ENCODE measurements at places on chromosomes 5 and 9.
A peak's percentile ranks its signal among the peaks of the same experiment; 100 is the strongest.

DNA sequence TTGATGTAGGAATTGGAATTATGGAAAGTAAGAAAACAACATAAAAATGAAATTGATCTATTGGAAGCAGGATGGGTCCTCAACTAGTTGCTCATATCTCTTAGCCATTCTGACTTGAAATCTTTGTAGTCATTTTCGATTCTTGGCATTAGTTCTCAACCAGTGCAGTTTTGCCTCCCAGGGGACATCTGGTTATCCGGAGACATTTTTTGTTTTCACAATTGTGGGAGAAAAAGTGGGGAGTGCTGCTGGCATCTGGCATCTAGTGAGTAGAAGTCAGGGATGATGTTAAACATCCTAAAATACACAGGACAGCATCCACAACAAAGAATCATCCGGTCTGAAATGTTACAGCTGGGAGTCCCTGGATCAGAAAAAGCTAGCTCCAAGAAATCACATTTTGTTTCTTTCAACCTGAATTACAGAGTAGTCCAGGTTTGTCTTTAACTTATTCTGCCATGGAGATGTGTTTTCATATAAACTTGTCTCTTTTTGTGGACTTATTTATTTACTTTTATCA is 74.9 kb downstream of the FBXL7 start:
- peak; percentile 28 for DNase-seq

GRCh38 chr9:27181381-27181780 is 72.4 kb downstream of the TEK start:
- DNase-seq, result no peak

- no peak for DNase-seq
Observed at GRCh38 chr9:137227853-137228505, 677 bp downstream of the RNF224 start.

- DNase-seq, result no peak
Observed at GRCh38 chr5:145975001-145975360, 38.6 kb downstream of the SH3RF2 start.

DNA sequence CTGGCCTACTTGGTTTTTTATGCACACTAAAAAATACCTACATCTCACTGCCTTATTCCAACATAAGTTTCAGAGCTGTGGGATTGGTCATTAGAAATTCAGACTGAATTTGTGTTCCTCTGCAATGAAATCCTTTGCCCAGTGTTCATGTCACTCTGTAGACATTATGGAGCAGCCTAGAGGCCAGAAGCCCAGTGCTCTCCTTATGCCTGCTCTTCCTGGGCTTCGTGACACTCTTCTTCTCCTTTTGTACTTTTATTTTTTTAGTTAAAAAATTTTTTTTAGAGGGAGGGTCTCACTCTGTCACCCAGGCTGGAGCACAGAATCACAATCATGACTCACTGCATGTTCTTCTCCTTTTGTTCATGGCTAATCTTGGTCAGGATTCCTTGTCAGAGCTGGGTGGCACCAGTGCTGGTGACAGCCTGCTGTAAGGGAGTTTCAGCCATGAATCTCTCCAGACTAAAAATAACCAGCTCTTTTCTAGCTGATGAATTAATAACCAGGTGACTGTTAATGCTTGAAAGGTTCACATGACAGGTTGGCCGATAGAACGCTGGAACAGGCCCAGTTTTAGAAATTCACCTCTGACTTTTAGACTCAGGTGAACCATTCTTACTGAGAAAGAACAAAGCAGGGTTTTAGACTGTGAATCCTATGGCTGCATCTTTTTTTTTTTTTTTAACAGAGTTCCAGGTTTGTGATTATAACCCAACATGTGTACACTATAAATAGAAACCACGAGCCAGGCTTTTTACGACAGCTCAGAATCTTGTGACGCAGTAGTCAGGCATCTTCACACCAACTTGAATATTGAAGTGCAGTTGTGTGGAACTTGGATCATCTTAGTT is 34.1 kb upstream of the C5orf47 start:
- no peak for DNase-seq

GRCh38 chr9:81225596-81225995 is 463.8 kb downstream of the TLE1 start:
- no peak for DNase-seq

- peak; percentile 42 for DNase-seq
Observed at GRCh38 chr9:128805661-128806060, 12.6 kb upstream of the ENDOG start.

DNA sequence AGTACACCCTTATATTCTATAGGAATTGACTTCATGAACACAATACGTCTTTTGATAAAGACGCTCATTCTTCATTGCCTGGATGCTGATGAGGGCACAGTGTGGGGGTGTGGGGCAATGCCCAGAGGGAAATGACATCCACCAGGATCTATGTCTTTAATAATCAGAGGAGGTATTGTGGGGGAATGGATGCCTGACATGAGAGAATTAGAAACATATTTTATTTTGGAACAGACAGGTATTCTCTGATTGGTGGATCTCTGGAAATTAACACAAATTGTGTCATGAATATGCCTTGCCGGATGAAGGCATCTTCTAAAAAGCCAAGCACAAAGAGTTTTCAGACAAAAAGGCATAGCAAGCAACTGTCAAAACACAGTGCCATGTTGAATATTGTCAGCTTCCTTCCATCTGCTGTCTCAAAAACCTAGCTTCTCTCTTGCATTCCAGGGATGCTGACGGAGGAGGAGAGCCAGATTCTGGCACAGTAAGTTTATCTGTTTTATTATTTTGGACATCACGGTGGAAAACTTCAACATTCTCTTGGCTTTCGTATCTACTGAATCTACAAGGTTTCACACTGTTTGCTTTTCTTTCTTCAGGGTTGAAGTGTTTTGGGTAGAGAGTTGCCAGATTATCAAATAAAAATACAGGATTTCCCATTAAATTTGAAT is 3.9 kb upstream of the C5orf58 start:
- no peak for DNase-seq

- DNase-seq, result no peak
Observed at GRCh38 chr5:158502686-158503085, 597.0 kb downstream of the EBF1 start.

DNA sequence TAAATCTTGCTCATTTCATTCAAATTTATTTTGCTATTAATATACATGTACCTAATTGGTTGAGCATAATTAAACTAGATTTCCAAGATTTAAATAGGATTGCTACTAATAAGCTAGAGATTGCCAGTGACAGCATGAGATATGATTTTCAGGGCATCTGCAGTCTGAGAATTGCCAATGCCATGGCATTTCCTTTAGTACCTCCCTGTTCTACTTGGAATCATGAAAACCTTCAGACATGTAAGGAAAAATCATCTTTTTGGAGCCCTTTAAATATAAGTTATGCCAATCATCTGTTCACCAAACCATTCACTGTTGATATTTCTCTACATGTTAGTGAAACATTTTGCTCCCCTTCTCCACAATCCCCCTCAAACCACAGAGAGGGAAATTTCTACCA is 691.4 kb downstream of the DNAH5 start:
- DNase-seq, result no peak

DNA sequence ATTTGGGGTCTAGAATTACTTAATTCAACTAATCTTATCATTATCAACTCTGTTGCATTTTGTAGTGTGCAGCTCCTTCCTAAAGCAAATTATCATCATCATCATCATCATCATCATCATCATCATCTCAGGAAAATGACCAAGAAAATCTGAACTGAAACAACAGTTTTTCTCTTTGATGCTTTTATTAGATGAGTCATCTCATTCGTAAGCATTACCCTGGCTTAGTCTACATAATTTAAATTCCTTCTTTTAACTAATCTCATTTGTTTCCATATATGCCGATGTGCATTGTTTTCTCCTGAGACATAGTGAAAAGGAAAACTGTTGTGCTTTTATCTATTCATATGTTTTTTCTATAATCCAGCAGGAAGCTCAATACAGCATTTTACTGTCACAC is 173.0 kb upstream of the PDE4D start:
- DNase-seq, result no peak
